ENCODE measurements at places on chromosomes 5 and 9. TPM values are rescaled to one million over a fixed set of nuclear protein-coding genes. Genes with fewer than 3 reads are reported as not detected.

The WDR31 gene
- total RNA-seq, result 1.1 TPM

The SLC25A2 gene
- total RNA-seq, result 1.1 TPM

The C5orf58 gene
- total RNA-seq, result not detected

The GKAP1 gene
- 2.2 TPM for total RNA-seq

The WNK2 gene
- not detected for total RNA-seq
